ENCODE measurements at places on chromosomes 12 and 14. TPM values are rescaled to one million over a fixed set of nuclear protein-coding genes. Genes with fewer than 3 reads are reported as not detected.

The RAB15 gene
- 60.8 TPM for total RNA-seq

The IKBIP gene
- total RNA-seq, result 7.1 TPM

The TAS2R10 gene
- 0.30 TPM for total RNA-seq

The GAPDH gene
- 4,827 TPM for total RNA-seq

The CCDC175 gene
- total RNA-seq, result not detected

The GLT1D1 gene
- 1.1 TPM for total RNA-seq

The DYNLL1 gene
- 243 TPM for total RNA-seq

The RD3L gene
- 13.1 TPM for total RNA-seq

The SALL2 gene
- 2.6 TPM for total RNA-seq

The DCN gene
- 480 TPM for total RNA-seq

The DHH gene
- 1.6 TPM for total RNA-seq

The RNASE9 gene
- not detected for total RNA-seq

The ZDHHC22 gene
- not detected for total RNA-seq

The KRT71 gene
- total RNA-seq, result not detected

The SIX1 gene
- total RNA-seq, result 0.89 TPM

The CHST11 gene
- total RNA-seq, result 6.1 TPM
